CD14-positive monocyte (primary cell): ENCODE measurements at places on chromosomes 2 and 18.

DNA sequence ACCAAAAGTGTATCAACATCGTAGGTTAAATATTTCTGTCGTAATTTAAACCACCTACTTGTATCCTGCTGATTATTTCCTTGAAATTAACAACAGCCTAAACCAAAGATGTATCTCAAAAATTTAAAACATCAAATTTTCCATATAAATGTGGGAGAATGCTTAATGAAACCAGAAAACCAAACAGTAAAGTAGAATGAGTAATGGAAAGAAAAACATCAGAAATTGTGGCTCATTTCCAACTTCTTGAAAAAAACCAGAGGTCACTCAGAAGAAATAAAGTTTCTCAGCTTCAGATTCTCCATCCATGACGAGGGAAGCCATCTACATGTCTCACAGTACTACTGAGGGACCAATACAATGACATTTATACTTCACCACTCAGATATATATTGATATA lies 296.5 kb downstream of the NOL4 start:
- DNase-seq = no peak

- DNase-seq = no peak
Observed at GRCh38 chr2:40002339-40002738, 223.3 kb upstream of the THUMPD2 start.

GRCh38 chr18:58891776-58892175 lies 27.1 kb downstream of the ZNF532 start:
- no peak for DNase-seq

- DNase-seq = no peak
Observed at GRCh38 chr2:59182249-59182648, 941.1 kb upstream of the FANCL start.

DNA sequence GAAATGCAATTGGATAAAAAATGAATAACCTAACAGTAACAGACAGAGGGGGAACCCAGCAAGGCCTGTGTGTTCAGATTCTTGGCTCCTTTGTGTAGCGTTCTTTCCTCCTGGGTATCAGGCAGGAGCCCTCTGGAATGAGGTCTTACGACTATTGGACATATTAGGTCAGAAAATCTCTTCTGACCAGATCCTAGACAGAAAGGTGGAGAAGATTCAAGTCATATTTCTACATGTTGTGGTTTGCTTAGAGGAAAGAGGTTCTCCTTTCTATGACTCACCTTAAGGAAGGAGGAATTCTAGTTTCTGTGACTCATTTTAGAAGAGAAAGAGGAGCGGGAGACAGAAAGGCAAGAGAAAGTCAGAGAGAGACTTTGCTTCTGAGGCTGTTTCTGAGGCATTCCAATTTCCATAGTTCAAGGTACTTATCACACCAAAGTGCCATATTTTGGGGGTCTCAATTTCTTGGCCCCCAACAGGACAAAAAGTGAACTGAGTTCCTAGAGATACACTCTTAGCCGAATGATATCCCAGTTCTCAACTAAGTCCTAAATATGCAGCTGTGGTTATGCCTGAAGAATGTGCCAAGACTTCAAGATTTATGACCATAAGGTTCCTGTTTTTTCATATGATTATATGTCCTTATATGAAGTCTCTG lies 618.6 kb downstream of the ZEB2 start:
- no peak for DNase-seq

DNA sequence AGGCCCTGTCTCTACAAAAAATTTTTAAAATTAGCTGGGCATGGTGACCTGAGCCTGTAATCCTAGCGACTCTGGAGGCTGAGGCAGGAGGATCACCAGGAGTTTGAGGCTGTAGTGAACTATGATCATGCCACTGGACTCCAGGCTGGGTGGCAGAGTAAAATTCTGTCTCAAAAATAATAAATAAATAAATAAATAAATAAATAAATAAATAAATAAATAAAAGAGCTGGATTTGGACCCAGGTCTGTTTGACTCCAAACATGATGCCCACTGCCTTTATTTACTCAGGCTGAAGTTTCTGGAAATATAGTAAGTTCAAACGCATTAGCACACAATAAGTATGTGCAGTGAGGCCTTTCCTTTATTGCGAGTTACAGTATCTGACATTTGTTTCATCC lies 75.0 kb downstream of the THNSL2 start:
- DNase-seq = no peak

- DNase-seq = no peak
Observed at GRCh38 chr2:43223521-43224001, 2.8 kb downstream of the ZFP36L2 start.

DNA sequence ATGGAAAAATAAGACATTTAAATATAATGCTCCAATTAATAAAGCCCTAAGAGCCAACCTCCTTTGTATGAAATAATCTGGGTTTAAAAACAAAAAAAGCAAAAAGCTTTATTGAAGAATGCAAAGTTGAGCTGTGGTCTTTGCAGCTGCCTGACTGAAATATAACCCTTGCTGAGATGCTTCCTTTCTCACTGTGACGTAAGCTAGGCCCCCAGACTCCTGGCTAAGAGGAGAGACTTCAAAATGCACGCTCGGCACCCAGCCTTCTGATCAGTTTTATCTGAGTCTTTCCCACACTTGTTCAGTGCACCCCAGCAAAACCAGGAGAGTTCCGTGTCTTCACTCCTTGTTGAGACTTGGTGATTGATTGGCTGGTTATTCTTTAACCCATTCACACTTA lies 115.3 kb downstream of the BCL11A start:
- DNase-seq = no peak

DNA sequence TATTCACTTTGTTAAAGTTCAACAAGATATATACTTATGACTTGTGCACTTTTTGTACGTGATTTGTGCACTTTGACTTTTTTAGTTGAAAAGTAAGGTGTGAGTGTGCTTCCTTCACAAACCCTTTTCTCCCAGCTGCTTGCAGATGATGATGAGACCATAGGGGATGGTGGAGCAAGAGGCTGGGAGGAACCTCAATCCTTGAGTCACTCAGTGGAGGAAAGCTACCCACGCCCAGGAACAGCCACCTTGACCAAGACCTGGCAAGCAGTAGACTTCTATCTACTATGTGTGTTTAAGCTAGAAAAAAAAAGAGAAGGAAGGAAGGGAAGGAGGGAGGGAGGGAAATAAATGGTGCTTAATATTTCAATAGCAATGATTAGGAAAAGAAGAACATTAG lies 25.2 kb upstream of the TAF1B start:
- no peak for DNase-seq

DNA sequence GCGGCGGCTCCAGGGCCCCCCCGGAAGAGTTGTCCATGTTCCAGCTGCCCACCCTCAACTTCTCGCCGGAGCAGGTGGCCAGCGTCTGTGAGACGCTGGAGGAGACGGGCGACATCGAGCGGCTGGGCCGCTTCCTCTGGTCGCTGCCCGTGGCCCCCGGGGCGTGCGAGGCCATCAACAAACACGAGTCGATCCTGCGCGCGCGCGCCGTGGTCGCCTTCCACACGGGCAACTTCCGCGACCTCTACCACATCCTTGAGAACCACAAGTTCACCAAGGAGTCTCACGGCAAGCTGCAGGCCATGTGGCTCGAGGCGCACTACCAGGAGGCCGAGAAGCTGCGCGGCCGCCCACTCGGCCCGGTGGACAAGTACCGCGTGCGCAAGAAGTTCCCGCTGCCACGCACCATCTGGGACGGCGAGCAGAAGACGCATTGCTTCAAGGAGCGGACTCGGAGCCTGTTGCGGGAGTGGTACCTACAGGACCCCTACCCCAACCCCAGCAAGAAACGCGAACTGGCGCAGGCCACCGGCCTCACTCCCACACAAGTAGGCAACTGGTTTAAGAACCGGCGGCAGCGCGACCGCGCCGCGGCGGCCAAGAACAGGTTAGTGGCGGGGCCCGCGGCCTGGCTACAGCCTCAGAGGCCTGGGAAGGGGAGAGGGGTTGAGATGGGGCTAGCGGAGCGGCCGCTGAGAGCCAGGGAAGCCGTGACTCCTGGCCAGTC lies 965 bp downstream of the SIX3 start:
- DNase-seq = no peak

GRCh38 chr2:33509908-33510585 lies 33.6 kb downstream of the RASGRP3 start:
- DNase-seq = no peak

- no peak for DNase-seq
Observed at GRCh38 chr2:131431336-131431735, 44.6 kb upstream of the TUBA3D start.

DNA sequence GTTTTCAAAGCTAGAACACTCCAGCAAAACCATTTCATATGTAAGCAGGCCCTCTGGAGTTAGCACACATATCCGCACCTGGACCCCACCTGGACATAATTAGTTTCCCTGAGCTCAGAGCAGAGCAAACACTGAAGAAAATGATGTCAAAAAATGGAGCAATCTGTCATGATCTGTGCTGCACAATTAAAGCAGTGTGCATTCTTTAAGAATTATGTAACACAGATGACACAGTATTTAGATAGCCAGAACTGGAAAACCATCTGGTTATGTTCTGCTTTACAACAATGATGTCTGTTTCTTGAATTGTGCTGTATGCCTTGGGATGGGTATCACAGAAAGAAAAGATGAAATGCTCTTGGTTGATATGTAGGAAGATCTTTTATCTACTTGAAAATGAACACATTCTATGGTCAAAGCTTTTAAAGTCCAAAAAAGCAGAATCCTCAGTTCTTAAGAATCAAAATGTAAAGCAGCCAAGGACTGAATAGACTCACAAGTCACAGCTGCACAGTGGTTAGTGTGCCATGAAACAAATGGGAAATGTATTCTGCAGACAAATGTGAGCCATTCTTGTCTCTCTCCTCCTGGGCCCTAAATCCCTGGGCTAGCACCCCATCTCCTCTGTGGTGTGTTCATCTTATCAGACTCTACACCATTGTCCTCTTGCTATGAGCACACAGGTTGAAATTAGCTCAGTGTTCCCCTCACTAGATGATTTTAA lies 36.8 kb downstream of the HRH4 start:
- no peak for DNase-seq

DNA sequence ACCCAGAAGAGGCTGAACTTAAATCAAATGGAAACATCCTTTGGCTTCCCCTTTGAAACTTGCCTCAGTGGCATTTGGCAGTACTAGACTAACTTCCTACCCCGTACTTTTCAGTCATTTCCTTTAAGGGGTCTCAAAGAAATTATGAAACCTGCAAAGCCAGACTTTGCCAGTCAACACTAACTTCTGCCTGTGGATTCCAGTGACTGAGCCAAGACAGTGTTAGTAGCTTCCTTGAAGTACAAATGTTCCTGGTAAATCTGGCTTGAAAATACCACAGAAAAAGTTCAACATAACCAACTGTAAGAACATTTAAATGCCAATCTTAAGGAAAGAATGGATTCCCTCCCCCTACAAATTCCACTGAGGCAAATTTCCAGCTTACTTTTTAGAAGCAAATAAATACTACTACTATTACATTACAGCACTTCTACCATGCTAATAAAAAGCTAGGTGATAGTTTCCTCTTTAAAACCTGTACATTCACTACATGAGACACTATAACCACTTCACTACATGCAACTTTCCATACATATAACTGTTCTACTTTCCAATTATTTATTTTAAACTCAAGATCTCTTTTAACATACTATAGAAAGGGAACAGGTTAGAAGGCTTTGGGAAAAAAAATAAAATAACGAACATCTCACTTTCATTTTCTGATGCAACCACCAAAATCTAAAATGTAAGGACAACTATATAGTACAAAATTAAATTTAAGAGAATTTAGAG lies 2.4 kb downstream of the PELI1 start:
- no peak for DNase-seq

GRCh38 chr2:10165861-10166675 lies 43.5 kb downstream of the RRM2 start:
- DNase-seq = no peak

- DNase-seq = no peak
Observed at GRCh38 chr2:71640489-71640888, 187.1 kb downstream of the DYSF start.

DNA sequence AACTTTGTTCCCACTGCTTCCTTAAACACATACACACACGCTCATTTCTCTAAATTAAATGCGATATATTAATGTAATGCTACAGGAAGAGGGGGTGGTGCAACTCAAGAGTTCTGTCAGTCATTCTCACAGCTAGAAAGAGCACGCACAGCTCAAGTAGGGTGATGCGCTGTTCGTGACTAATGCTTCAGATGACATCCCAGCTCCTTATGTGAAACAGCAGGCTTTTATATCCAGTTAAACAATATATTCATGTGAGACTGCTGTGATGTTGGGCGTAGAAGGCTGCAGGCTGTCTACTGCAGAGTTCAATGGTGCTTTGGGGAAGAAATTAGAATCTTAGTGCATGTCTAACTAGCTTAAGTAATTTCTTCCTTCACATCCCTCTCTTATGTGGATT lies 912.6 kb upstream of the FSHR start:
- DNase-seq = no peak

DNA sequence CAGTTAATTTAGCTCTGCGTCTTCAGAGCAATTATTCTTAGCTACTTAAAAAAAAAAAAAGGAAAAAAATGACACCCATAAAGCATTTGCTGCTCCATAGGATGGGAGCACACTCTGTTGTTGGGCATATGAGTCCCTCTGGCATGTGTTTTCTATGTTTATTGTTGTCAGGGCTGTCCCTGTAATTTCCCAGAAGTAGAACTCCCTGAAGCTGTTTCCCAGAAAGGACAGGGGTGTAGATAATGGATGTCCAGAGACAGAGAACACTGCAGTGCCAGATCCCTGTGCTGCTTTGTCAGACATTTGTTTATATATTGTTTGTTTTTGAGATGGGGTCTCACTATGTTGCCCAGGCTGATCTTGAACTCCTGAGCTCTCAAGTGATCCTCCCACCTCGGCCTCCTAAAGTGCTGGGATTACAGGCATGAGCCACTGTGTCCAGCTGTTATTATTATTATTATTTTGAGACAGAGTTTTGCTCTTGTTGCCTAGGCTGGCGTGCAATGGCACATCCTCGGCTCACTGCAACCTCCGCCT lies 32.6 kb downstream of the GALM start:
- DNase-seq = no peak

GRCh38 chr2:102002228-102002627 lies 10.5 kb downstream of the IL1R2 start:
- DNase-seq = no peak
